NCI-H774 (cell line): ENCODE measurements at places on chromosomes 5 and 9.
A peak's percentile ranks its signal among the peaks of the same experiment; 100 is the strongest.

DNA sequence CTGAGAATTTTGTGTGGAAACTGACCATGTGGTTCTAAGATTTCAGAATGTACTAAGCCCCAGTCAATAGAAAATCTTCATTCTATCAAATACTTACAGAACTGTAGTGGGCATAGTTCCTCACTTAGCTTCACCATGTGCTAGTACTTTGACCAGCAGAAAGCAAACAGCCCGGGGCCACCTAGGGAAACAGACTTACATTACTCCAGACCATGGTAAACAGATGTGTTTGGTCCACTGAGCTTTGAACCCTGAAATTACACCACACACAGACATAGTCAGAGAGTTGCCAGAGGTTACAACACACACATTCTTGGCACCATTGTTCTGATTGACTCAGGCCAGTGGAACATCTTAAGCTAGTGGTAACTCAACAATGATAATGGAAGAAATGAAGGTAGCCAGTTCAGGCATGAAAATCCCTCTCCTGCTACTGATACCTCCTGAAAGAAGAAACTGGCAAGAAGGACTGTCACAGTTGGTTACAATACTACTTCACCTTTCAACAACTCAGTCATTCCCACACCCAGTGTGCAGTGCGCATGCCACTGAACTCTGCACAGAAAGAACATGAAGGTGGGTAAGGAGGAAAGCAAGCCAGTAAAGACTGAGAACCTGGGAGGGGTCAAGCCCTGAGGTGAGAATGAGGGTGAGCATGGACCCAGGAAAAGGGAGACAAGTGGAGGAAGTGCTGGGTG lies 18.7 kb upstream of the LECT2 start:
- DNase-seq, result no peak

DNA sequence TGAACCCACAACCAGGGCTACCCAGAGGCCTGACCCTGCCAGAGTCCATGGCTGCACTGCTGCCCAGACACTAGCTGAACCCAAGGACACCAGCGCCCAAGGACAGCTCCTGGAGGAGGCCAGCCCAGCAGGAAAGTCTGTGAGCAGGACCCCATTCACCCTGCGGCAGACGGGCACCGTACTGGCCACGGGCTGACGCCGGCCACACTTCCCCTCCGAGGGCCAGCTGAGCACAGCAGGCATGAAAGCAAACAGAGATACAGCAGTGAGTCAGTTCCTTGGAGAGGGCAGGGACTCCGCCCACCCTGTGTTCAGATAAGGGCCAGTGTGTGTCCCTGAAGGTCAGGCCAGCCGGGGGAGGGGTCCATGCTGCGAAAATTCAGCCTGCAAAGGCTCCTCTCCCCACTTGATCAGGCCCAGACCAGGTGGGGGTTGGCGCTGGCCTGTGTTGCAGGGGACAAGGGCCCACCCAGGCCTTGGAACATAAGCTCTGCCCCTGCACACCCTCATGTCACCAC lies 3.2 kb downstream of the RNF208 start:
- no peak for DNase-seq

- DNase-seq, result no peak
These were observed 147.1 kb downstream of the CDH10 start for GRCh38 chr5:24497591-24498157.

GRCh38 chr9:93133681-93134014 lies 403 bp downstream of the NINJ1 start:
- DNase-seq, result peak; percentile 43

- peak; percentile 13 for DNase-seq
These were observed 25.2 kb upstream of the FOCAD start for GRCh38 chr9:20658677-20659473.

DNA sequence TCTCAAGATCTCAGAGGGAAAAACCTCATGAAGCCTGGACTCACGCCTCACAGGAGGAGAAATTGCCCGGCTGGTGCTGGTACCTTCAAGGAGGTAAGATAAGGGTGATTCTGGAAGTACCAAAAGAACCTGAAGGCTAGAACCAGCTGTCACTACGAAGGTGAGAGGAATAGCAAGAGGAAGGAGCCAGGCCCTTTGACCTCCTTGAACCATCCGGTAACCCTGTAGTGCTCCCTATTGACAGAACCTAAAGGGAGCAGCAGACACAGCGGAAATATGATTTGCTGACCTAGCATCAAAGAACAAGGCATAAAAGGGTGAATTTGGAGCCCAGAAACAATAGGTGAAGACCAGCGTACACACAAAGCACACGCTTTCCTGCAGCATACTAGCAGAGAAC lies 92.2 kb downstream of the DOCK8 start:
- DNase-seq, result no peak

DNA sequence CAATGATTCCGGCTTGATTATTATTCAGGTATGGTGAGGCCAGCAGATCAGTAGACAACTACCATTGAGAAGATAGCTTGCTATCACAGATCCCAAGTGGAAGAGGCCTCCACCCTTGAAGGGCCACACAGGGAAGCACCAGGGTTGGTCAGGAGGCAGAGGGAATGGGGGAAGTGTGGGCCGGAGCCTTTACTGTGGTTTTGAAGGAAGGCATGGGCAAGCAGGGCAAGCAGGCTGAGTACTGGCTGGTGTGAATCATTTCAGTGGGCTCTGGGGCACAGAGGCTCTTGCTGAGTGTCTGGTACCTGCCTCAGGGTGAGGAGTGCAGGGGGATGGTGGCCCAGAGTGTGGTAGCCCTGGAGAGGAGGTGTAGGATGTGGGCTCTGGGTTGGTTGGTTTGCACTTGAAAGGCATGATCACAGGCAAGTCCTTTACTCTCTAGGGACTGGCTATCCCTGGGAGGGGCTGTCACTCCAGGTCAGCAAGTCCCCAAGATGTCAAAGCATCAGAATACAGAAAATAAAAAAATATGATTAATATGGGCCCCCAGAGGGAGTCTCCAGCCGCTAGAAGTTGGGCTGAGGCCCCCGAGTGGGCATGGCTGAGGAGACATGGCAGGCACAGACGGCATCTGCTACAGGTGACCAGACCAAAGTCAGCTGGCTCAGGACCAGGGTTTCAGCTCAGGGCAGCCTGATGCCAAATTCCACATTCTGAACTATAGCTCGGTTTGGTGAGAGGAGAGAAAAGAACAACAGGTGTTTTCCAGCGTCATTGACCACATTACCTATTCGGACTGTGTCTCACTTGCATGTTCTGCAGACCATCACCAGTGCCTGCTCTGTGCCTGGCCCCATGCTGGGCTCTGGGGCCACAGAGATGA lies 9.7 kb upstream of the SUSD3 start:
- DNase-seq, result no peak

DNA sequence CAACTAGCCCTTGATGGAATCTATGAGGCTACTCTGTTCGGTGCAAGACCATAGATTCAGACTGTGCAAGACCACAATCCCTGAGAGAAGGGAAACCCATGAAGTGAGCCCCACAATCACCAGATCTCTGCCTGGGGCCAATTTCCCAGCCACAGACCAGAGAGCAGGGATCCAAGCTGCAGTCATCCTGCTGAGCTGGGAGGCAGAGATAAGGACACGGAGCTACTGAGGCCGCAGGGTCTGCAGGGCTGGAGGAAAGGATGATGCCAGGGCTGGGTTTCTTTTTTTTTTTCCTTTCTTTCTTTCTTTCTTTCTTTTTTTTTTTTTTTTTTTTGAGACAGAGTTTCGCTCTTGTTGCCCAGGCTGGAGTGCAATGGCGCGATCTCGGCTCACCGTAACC lies 47.7 kb upstream of the FUBP3 start:
- DNase-seq, result no peak

DNA sequence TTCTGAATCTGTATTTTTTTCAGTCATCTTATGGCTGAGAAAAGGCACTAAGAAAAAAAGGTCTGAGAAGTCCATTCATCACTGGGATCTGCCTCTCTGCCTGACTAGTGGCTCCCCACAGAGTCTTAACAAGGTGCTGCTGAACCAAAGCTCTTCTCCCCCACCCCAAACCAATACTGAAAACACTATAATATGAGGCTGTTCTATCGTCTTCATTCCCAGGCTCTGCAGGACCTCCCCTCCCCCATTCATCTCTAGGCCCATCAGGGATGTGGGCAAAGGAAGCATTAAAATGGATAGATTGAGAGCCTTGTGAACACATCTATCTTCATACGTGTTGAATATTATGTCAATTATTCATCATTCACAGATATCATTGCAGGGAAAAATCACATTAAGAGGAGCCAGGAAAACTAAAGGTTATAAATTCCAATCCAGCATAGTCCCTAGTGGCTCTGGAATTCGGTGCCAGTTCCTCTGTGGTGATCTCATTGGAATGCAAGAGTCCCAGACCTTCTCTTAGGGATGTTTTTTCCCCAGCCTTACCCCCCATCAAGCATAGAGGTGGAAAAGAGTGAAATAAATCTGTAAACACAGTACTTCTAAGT lies 44.3 kb upstream of the GPR151 start:
- DNase-seq, result no peak

- no peak for DNase-seq
These were observed 286.9 kb upstream of the ATP10B start for GRCh38 chr5:161138751-161139455.

DNA sequence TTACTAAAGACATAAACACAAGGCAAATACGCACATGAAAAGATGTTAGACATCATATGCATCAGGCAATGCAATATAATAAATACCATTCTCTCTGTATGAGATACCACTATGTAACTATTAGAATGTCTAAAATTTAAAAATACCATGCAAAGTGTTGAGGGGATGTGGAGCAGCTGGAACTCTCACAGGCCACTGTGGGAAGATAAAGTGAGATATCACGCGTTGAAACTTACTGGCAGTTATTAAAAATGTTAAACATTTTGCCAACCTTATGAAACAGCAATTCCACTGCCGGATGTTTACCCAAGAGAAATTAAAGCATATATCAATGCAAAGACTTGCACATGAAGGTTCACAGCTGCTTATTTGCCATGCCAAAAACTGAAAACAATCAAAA lies 556.7 kb downstream of the LRRC70 start:
- DNase-seq, result no peak

- DNase-seq, result no peak
These were observed 614.1 kb downstream of the EBF1 start for GRCh38 chr5:158485604-158486081.

DNA sequence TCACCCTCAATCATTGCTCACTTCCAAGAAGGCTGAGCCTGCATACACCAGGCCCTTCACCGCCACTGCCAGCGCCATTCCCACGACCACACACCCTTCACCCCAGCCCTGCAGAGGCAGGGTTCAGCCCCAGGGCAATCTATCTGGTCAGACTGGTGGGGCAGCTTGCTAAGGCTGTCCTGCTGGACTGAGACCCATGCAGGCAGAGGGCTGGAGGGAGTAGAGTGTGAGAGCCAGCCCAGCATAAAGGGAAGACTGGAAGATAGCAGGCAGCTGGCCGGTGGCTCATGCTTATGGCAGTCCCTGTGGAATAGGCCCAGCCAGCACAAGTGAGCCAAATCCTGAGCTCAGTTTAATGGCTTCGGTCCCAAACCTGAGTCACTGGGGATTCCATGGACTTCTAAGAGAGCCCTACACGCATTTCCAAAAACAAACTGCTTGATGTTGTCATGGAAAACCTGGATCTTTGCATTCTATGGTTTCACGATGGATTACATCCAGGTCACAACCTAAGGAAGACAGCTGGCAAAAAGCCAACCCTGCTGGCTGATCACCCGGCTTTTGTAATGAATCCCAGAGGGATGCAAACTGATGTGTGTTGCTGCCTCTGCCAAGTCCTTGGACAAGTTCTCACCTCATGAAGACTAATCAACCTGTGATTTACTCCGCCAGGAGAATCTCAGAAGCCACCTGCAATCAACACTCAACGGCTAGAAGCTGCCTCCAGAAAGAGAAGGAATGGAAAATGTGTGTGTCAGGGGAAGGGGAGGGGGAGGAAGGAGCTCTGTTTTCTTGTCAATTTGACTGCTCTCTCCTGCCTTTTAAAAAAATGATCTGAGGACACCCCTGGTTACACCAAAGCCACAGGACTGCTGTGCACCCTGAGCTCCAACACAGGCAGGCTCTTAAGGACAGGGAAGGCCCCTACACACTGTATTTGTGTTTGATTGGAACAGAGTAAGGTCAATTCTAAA lies 143.6 kb downstream of the LHFPL2 start:
- no peak for DNase-seq

DNA sequence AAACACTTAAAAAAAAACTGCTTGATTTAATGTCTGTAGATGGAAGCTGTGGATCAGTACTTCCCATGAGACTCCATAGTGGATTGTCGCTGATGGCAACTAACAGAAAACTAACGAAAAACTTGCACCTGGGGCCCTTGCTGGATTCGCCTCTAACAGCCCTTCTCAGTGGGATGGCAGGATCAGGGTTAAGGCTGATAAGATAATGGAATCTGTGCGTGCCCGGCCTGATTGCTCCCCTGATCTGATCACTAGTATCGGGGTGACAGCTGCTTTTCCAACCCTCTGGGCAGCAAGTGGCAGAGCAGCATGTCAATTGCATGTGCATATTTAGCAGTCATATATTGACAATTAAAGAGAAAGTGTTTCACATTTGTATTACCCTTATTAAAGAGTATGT lies 185.8 kb upstream of the ELAVL2 start:
- DNase-seq, result no peak

DNA sequence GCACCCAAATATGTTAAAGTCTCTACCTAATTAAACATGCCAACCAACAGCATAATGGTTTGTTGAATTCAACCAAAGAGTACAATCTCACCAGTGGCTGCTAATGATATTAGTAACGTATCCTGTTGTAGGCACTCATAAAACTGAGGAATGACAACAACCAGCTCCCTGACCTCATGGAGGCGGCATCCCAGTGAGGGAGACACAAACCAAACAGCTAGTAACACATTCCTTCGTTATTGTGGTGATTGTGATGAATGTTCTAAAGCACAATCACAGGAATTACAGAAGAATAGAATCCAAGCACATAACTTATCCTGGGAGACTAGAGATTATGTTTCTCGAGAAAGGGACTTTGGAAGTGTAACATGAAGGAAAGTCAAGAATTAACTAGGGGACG lies 224.6 kb downstream of the CTNND2 start:
- DNase-seq, result no peak

- no peak for DNase-seq
These were observed 59.2 kb upstream of the ADAMTS2 start for GRCh38 chr5:179404321-179405053.

GRCh38 chr9:15936306-15936921 lies 383.6 kb downstream of the CCDC171 start:
- DNase-seq, result peak; percentile 68

- no peak for DNase-seq
These were observed 50.2 kb upstream of the DNAH5 start for GRCh38 chr5:13994621-13995253.

- no peak for DNase-seq
These were observed 2.2 kb downstream of the DOCK8 start for GRCh38 chr9:216866-217265.

DNA sequence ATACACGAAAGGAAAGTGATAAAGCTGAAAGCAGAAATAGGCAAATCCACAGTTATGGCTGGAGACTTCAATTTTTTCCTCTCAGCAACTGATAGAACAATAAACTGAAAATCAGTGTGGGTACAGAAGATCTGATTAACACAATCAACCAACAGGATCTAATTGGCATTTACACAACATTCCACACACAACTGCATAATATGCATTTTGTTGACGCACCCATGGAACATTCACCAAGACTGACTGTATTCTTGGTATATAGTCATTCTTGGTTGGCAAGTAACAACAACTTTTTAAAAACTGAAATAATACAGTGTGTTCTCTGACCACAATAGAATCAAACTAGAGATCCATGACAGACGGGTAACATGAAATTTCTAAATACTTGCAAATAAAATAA lies 218.7 kb upstream of the S1PR3 start:
- DNase-seq, result no peak

GRCh38 chr5:148825716-148826052 lies 727 bp upstream of the ADRB2 start:
- DNase-seq, result no peak

- DNase-seq, result no peak
These were observed 29.1 kb downstream of the P4HA2 start for GRCh38 chr5:132198571-132198970.
